Stimulated activated CD4-positive, alpha-beta T cell treated with anti-CD3 and anti-CD28 coated beads, Interleukin-4, amount 100 ng/mL, for 1 hour (primary cell): ENCODE measurements at places on chromosomes 5 and 9.

GRCh38 chr9:124311283-124311682 lies 53.5 kb downstream of the NEK6 start:
- DNase-seq = no peak

- DNase-seq = no peak
These were observed 147.6 kb downstream of the CEMIP2 start for GRCh38 chr9:71620746-71621145.

GRCh38 chr9:131697097-131697496 lies 42.8 kb downstream of the RAPGEF1 start:
- DNase-seq = no peak

GRCh38 chr9:237141-237857 lies 22.6 kb downstream of the DOCK8 start:
- DNase-seq = no peak

- DNase-seq = no peak
These were observed 419.5 kb upstream of the CTNND2 start for GRCh38 chr5:12323637-12324229.

DNA sequence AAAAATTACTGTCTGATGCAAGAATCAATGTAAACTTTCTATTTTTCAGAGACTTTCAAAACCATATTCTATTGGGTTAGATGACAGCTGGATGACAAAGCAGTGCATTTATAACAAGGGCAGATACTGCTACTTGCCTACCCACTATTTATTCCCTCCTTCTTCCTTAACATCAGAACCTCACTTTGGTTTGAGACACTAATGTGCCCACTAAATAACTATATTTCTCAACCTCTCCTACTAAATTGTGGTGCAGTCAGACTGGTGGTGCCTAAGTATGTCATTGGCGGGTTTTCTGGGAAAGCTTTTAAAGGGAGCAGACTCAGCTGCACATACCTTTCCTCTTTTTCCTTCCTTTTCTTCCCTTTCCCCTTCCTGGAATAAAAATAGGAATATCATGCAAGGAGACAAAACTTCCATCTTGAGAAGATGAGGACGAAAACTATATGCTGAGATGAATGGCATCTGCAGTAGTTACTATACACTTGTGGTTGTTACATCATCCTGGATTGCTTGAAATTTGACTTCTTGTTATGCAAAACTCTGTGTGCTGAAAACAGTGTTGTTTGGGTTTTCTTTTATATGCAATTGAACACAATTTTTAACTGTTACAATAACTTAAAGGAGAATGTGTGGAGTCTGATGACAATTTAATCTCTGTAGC lies 43.8 kb downstream of the PRR16 start:
- DNase-seq = no peak
